Activated CD4-positive, alpha-beta T cell treated with anti-CD3 and anti-CD28 coated beads for 4 hours (primary cell): ENCODE measurements at places on chromosomes 13 and 19.

DNA sequence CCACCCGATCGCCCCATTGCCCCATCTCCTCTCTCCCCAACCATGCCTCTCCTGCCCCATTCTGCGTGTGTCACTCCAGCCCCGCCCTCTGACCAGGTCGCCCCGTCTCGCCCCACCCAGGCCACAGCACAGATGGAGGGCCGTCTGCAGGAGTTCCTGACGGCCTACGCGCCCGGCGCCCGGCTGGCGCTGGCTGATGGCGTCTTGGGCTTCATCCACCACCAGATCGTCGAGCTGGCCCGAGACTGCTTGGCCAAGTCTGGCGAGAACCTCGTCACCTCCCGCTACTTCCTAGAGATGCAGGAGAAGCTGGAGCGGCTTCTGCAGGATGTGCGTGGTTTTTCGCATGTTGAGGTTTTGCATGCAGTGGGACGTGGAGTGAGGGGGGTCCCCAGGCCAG is 26.2 kb downstream of the MAST3 start:
- no peak for DNase-seq

DNA sequence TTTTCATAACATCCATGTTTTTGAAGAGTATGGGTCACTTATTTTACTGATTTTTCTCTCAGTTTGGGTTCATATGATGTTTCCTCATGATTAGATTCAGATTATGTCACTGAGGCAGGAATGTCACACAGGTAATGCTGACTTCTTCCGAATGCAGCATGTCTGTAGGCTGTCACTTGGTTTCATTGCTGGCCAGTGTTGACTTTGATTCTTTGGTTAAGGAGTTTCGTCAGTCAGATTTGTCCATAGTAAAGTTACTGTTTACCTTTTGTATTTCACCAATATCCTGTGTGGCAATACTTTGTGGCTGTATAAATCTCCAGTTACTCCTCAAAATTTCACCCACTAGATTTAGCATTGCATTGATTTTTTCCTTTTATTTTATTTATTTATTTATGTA is 105.6 kb downstream of the MRPL57 start:
- DNase-seq = no peak

DNA sequence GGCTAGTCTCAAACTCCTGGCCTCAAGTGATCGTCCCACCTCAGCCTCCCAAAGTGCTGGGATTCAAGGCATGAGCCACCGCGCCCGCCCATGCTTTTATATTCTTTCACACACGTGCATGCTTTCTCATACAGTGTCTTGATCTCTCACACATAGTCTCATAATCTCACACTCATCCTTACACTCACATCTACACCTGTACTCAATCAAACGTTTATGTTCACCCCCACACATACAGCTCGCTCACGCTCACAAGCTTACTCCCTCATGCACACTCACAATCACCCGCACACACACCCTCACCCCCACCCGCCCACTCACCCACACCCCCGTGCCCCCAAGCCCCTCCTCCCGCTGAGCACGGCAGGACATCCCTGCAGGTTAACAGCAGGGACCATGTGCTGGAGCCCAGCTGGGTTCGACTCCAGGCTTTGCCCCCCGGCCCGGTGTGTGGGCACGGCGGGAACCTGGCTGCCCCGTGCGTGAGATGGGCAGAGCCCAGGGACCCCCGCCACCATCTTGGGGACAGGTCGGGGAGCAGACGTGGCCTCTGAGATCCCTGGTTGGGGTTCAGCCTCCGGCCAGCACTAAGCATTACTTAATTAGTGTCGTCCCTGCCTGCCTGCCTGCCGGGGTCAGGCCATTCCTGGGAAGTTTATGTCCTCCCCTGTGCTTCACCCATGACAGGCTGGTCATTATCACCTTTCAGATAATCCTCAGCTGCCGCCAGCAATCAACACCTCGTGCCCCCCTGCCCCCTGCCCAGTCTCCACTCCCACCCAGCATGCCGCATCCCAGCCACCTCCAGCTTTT is 11.4 kb downstream of the SBK2 start:
- DNase-seq = no peak

- DNase-seq = no peak
These were observed 19.8 kb downstream of the PAK4 start for GRCh38 chr19:39145180-39145953.

DNA sequence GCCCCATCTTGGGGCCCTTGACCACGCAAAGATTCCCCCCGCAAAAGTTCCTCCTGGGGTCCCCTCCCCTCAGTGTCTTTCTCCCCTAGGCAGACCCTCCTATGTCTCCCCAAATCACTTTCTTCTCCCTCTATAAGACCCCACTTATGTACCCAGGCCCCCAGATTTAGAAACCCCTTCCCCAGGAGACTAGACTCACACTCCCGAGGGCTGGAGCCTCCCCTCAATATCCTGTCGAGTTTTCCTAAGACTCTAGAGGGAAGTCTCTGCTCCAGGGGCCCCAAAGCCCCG is 1.4 kb downstream of the SLC1A5 start:
- DNase-seq = no peak

DNA sequence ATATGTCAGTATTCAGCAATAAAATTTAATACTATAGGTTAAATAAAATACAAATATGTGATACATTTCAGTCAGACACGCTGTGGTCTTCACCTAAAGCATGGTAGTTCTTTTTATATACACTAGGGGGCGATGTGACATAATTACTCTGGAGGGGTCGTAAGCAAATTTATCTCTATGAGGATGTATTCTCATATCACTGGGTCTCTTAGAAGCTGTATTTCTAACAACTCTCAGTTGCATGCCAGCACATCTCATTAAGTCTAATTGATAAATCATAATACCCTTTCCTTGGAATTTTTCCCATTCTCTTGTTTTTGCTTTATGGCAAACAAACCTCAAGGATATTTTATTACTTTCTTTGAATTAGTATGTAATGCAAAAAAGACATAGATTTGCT is 3.9 kb upstream of the PCDH17 start:
- DNase-seq = no peak
